ENCODE measurements at places on chromosomes 11 and 22.

- no peak for DNase-seq
Measured at GRCh38 chr11:8766043-8766987, 83.7 kb downstream of the RPL27A start.

DNA sequence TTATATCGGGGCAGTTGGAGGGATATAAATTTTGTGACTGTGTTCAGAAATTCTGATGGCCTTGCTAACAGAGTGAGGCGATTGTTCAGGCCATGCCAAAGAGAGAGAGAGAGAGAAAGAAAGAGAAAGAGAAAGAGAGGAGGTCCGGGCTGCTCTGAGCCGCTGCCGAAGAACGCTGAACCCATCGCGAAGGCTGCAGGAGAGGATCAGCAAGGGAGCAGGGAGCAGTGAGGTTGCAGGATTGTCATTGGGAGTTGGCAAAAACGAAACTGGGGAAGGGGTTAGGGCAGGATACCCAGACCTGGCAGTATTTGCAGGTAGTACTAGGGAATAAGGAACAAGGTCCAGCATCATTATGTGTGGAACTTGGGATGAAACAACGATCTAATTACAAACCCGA, 537.1 kb downstream of the INSC start:
- DNase-seq, result no peak

DNA sequence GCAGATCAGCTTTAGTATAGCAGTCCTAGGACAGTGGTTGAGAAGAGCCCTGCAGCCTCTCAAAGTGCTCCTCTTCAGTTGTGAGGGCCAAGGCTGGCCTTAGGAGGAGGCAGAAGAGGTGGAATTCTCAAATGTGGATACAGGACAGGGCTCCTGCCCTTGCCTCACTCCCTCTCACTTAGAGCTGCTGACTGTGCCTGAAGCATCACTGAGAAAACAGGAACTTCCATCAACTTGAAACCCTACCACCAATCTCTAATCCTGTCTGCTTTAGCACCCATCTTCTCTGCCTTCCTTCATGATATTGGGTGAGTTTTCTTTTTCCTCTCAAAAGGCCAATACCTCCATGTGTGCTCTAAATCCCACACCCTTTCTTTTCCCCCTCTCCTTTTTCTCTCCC, 14.4 kb upstream of the UCP3 start:
- peak; percentile 81 for DNase-seq

DNA sequence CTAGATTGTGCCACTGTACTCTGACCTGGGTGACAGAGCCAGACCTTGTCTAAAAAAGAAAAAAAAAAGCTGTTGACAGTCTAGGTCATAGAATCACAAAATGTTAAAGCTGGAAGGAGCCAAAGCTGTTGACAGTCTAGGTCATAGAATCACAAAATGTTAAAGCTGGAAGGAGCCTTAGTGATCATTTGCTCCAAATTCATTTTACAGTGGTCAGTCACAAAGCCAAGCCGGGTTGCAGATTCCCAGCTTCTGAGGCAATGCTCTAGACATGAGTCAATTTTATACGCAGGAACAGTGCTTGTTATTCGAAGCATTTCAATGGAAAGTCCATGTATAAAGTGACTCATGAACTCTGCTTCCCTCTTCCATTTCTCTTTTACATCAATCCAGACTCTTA, 47.4 kb downstream of the SYT13 start:
- DNase-seq, result no peak

GRCh38 chr11:125625225-125625629, 264 bp downstream of the CHEK1 start:
- no peak for DNase-seq

DNA sequence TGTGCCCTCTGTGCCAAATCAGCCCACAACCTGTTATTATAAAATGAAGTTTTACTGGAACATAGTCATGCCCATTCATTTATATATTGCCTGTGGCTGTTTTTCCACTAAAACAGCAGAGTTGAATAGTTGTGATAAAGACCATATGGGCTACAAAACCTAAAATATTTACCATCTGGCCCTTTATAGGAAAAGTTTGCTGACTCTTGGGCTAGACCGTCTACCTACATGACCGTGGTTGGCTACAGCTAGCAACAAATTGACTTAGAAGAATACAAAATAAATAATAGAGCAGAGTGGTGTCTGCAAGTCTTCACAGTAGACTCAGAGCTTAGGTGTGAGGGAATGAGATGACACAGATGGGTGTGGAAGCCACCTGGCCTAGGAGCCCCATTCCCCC, 11.2 kb upstream of the IL18BP start:
- DNase-seq, result no peak

DNA sequence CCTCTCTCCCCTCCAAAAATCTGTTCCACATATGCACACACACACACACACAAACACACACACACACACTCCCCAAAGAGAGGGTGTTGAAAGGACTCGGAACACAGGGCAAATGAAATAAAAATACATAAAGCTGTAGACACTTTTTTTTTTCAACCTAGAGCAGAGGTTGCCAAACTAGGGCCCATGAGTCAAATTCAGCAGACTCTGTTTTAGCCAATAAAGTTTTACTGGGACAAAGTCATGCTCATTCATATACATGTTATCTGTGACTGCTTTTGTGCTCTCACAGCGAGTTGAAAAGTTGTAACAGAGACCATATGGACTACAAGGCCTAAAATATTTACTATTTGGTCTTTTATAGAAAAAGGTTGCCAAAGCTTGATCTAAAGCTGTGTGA, 8.9 kb downstream of the IMMP1L start:
- DNase-seq, result no peak

DNA sequence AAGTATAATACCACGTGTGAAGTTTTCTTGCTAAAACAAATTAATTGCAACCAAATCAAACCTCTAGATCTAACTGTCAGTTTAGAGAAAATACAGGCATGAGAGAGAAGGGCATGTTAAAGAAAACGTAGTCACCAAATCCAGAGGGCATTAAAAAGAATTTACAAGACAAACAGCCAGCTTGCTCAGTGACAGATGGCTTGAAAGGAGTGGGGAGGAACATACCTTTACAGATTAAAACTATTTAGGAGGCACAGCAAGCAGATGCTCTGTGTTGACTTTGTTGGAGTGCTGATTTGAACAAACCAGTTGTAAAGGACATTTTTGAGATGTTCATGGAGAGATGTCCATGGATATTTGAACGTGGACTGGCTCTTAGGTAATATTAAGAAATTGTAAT, 96.9 kb downstream of the ATXN10 start:
- DNase-seq, result no peak

DNA sequence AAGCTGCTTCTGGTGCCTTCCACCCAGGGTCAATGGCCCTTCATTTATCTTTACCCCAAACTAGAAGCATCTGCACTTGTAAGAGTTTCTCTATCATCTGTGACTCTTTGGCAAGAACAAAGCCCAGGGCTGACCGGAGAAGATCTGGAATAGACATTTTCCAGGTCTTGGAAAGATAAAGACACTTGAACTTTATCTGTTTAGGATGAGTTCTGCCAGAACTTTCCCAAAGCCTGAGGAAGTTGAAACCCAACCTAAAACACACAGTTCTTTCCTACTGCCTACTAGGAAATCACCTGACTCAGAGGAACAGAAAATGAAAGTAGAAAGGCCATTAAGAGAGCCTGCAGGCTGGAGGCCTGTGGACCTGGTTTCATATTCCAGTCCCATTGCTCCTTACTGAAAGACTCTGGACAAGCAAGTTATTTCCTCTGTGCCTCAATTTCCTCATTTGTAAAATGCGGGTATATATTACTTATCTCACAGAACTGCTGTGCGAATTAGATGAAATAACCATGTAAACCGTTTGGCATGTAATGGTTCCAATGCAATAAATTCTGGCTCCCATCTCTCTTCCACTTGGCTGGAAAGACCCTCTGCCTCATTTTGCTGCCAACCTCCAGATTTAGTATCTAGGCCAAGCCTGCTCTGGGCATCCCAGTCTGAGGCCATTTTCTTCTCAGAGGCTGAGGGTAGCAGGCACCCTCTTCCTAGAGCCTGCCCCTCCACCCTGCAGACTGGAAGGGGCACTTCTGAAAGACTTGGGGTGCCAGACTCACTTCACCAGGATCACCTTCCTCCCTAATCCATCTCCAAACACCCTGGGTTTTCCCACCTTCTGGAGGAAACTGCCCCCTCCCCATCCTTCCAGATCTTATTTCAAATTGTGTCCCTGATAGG, 1.2 kb downstream of the UBE2L6 start:
- DNase-seq, result peak; percentile 93

DNA sequence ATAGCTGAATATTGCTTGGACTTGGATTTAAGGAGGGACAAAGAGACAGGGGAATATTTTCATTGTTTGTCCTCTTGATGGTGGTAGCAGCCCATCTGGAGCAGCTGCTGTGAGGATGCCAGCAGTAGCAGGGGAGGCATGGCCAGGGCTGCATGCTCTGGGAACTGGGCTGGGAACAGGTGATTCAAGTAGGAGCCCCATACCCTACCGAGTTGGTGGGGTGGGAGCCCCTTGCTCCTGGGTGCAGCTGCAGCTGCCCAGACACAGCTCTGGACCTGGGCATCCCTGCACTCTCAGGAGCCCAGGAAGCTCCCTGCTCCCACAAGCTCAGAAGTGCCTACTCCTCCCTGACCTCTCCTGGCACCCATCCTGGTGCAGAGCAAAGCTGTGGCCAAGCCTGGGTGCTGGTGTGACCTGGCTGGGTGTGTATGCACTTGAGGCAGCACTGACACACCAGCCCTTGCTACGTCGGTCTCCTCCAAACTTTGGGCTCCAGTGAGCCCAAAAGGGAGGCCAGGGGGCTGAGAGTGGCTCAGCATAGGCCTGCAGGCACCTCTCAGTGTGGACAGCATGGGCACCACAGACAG, 341.8 kb upstream of the CCDC179 start:
- DNase-seq, result no peak

GRCh38 chr11:120929090-120929489, 94.8 kb upstream of the TBCEL start:
- no peak for DNase-seq

DNA sequence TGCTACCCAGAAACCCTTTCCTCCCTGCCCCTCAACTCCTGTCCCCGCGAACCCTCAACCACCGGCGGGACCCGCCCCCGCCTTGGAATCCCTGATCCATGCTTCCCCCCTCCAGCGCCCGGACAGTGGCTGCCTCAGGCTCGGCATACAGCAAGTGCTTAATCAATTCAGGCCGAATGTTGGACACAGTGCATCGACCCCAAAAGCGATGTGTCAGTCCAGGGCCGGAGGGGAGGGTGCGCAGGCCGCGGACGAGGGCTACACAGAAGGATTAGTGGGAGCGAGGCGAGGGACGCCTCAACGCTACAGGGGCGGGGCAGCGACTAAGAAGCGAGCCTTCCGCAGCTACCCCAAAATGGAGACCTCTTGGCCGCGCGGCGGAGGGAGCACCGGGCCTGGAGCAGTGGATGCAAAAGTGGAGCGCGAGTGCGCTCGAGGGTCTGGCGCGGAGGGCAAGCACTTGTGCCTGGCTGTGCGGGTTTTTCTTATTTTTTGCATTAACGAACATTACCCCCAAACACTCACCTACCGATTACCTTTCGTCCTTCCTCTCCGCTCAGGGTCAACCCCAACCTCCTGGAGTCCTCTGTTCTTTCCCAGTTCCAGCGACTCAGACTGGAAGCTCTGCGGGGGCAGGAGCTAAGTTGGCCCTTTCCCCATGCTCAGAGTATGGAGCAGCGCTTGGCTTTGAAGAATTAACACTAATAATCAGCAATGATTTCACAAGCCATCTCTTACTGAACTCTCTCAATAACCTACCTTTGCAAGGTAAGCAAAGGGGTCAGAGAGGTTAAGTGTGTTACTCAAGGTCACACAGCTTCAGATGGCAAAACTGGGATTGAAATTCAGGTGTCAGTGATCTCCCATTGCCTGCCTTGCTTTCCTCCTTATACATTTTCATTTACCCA, 30.0 kb upstream of the WNT11 start:
- DNase-seq, result peak; percentile 53

- no peak for DNase-seq
Measured at GRCh38 chr22:41841085-41841712, 8.3 kb downstream of the SREBF2 start.

GRCh38 chr11:7579361-7579791, 65.6 kb downstream of the PPFIBP2 start:
- peak; percentile 84 for DNase-seq

- no peak for DNase-seq
Measured at GRCh38 chr22:21929253-21929652, 23.4 kb downstream of the PPM1F start.

DNA sequence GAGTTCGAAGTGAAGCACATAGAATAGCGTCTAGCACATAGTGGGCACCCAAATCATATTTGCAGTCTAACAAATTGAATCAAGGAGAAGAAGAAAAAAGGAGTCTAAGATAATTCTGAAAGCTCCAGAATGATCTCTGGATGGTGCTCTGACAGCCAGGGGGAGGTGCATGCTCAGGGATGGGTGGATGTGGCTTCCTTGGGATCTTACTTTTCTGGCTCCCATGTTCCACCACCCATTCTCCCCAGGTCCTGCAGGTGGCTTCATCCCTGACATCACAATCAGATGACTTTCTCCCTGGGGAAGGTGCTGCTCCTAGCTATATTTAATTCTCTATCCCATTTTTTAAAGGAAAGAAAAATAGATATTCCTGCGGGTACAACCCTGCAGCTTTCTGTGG, 381.9 kb downstream of the CADM1 start:
- no peak for DNase-seq

DNA sequence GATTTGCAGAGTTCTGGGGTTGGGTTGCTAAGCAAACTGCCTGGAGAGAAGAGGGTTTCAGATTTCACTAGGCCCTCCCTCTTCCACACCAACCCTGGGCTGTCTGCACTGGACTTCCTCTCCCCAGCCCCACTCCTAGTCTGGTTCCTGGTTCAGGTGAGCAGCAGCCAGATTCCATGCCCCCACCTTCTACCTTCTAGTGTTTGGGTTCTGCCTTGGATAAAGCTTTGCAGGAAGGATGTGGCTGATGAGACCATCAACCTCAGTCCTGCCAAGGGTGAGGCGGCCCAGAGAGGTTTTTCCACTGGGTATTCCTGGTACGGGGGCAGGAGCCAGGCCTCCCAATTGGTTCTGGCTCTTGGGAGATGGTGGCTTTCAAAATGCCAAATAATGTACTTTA, 68.3 kb downstream of the BCR start:
- no peak for DNase-seq

DNA sequence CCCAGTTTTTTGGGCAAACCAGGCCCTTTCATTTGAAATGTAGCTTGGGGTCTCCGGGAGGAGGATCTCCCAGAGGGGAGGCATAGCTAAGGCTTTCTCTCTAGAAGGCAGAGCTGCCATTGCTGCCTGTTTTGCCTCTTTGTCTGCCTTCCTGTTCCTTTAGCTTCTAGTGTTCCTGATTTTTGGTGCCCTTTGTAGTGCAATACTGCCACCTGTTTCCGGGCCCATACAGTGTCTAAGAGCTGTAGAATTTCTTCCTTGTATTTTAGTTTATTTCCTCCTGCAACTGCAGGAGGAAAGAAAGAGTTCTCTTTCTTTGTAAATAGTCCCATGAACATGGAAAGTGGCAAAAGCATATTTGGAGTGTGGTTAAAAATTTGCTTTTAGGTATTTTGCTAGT, 19.3 kb upstream of the GLYATL1 start:
- DNase-seq, result no peak

GRCh38 chr11:75198278-75198973, 42.1 kb upstream of the TPBGL start:
- DNase-seq, result no peak

DNA sequence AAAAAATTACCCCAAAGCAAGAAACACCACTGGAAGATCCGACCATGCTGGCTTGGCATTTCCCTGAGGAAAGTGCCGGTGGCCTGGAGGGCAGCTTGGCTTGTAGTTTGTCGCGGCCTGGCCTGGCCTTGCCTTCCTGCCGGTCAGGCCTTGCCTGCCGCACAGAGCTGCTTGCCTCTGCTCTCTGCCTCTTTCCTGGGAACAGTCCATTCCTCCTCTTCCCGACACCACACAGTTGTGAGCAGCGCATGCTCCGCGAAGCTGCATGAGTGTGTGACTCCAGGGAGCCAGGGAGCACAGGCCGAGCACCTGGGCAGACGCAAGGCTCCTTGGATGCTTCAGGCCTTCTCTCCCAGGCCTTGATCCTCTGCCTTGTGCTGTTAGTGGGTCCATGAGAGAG, 19.8 kb downstream of the CTTN start:
- no peak for DNase-seq
